ENCODE measurements at places on chromosomes 1 and 21. TPM values are rescaled to one million over a fixed set of nuclear protein-coding genes. Genes with fewer than 3 reads are reported as not detected.

The DAB1 gene
- total RNA-seq, result not detected

The CD101 gene
- 1.2 TPM for total RNA-seq

The KLHDC8A gene
- total RNA-seq, result 1.3 TPM

The BRDT gene
- 0.55 TPM for total RNA-seq

The FNDC5 gene
- 39.4 TPM for total RNA-seq

The KLF17 gene
- not detected for total RNA-seq

The SLAMF6 gene
- not detected for total RNA-seq

The TSPEAR gene
- total RNA-seq, result not detected

The TMPRSS2 gene
- not detected for total RNA-seq

The MROH9 gene
- not detected for total RNA-seq

The ERG gene
- not detected for total RNA-seq

The NECTIN4 gene
- 2.4 TPM for total RNA-seq

The GUCA2A gene
- total RNA-seq, result not detected

The S100A7 gene
- total RNA-seq, result not detected

The MYBPHL gene
- 0.18 TPM for total RNA-seq

The TNFRSF18 gene
- 1.2 TPM for total RNA-seq

The U2AF1 gene
- 94.1 TPM for total RNA-seq

The SMIM34 gene
- total RNA-seq, result 0.68 TPM

The HES3 gene
- total RNA-seq, result not detected

The GPR161 gene
- 5.6 TPM for total RNA-seq

The S100A9 gene
- total RNA-seq, result 14.0 TPM
